ENCODE measurements at places on chromosomes 1 and 21.
A peak's percentile ranks its signal among the peaks of the same experiment; 100 is the strongest.

DNA sequence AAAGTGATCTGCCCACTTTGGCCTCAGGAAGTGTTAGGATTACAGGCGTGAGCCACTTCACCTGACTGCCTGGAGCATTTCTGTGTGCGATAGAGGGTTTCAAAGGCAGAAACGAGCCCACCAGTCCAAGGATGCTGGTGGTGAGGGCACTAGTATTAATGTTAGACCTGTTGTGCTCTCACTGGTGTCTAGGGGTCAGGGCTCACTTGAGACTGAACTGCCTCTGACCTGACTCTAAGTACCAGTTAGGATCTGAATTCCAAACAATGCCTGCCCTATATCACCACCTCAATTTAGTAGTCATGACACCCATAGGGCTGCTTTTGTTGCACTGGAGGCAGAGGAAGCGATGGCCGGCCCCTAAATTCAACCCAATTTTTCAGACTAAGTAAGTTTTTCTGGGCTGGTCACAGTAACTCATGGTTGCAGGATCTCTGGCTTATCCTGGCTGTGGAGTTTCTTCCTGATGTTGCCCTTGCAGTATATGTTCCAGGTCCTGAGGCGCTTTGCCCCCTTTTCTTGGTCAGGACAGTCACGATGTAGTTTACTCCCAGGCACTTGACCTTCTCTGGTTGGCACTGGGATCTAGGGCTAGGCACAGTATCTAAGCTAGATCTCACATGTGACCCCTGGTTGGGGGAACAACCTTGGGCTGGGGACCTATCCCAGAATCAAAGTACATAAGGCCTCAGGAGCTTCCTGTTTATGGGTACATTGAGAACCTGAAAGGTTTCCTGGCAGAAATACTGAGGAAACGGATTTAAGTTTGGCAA lies 4.5 kb downstream of the CCDC17 start:
- DNase-seq, result no peak

GRCh38 chr1:104463126-104463697 lies 713.5 kb downstream of the AMY1C start:
- no peak for DNase-seq

- DNase-seq, result no peak
These were observed 55.1 kb downstream of the LRIG2 start for GRCh38 chr1:113128116-113128515.

DNA sequence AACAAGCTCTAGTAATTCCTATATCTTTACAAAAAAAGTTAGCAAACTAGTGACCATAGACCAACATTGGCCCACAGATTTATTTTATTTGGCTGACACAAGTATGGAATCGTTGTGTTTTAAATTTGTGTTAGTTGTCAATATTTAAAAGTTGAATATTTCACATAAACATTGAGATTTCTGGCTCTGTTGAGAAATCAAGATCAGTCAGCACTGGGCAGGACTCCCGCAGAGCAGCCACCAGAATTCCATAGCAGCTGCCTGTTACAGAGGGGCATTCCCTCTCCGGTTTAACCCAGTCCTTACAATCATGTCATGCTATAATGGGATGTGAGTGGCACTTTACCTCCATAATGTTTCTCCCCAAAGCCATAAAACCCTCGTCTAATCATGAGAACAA lies 79.2 kb upstream of the NRIP1 start:
- DNase-seq, result no peak

DNA sequence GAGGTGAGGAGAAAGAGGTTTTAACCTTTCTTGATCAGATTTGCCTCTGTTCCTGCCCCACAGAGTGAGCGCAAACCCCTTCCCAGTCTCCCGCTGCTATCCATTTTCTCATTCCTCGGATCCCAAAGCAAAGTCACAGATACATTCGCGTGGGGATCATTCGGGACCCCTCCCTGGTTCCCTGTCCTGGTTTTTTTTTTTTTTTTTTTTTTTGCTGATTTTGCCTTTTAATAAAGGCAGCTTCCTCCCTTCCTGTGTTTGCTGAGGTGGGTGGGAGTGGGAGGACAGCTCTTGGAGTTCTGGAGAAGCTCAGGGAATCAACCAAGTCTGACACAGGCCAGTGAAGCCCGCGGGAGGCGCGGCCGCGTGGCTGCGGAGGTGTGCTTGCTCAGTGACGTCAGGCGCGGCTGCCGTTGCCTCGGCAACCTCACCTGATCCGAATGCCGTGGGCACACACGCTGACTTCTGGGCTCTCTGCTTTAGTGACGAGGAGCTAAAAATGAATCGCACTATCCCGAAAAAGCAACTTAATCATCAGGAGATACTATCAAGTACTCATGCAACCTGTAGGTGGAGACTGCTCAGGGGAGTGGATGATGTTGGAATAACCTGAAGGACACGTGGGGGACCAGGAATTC lies 106.4 kb downstream of the TBX19 start:
- DNase-seq, result no peak

DNA sequence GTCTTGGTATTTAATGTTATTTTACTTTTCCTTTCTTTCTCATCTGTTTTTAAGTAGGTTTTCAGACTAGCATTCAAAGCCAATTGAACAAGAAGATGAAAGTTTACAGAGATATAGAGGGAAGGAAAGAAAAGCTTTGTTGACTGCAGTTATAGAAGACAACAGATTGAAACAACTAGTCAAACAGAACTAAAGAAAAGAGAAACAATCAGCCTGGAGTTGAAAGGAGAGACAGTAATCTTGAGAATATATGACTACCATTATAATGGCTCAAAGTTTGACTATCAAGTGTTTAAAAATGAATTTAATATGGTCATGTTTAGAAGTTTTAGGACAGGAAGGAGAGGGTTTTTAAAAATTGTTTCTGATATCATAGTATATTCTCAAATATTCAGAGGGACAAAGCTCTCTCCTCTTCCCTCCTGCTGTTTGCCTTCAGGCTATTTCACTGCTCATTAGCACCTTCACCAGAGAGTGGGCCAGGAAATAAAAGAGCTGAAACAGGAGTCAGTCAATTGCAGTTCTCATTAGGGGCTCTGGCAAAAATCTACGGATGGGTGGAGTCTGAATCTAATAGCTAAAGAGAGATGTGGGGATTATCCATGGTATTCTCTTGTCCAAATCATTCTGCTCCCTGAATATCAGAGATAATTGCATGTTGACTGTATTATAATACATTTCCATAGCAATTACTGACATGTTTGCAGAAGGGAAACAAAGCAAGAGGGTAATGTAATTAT lies 577.8 kb downstream of the BRINP3 start:
- no peak for DNase-seq

DNA sequence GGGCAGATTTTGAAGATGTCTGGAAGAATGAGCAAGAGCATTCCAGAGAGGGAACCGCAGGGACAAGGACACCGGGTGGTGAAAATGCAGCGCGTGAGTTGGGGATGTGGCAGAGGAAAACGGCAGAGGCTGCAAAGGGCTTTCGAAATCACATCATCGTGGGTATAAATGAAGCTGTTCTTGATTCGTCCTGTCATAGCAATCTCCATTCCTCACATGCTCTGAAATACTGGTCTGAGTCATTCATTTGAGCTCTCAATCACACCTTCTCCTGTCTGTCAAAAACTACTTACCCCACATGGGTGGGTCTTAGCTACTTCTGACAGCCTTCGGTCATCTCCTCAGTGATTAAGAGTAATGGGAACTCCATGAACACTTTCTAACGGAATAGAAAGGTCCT lies 81.5 kb downstream of the ERG start:
- no peak for DNase-seq

DNA sequence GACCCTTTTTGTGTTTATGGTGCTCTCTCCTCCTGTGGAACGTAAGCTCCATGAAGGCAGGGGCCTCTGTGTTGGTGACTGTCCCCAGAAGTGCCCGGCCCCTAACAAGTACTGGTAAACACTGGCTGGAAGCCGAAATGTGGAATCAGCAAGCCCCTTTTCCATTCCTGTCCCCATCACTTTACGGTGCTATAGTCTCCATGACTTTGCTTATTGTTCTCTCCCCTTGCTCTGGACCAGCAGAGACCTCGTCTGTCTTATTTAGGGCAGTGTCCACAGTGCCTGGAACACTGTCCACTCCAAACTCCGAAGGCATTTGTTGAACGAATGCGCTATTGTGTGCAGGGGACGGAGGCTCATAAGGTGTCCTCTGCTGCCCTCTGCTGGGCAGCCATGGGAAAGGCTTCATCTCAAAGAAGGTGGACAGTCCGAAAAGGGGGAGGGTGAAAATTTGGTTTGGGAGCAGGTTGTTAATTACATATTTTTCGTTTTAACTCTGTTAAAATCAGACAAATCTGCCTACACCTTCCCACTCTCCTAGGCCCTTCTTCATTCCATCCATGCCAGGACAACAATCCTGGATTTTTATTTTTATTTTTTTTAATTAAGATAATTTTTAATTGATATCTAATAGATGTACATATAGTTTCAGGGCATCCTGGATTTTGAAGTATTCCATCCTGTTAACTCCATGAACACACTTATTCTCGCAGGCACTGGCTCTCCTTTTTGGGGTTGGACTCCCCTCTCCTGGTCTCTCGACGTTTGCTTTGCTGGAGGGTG lies 115.6 kb downstream of the PGBD5 start:
- DNase-seq, result peak; percentile 87

DNA sequence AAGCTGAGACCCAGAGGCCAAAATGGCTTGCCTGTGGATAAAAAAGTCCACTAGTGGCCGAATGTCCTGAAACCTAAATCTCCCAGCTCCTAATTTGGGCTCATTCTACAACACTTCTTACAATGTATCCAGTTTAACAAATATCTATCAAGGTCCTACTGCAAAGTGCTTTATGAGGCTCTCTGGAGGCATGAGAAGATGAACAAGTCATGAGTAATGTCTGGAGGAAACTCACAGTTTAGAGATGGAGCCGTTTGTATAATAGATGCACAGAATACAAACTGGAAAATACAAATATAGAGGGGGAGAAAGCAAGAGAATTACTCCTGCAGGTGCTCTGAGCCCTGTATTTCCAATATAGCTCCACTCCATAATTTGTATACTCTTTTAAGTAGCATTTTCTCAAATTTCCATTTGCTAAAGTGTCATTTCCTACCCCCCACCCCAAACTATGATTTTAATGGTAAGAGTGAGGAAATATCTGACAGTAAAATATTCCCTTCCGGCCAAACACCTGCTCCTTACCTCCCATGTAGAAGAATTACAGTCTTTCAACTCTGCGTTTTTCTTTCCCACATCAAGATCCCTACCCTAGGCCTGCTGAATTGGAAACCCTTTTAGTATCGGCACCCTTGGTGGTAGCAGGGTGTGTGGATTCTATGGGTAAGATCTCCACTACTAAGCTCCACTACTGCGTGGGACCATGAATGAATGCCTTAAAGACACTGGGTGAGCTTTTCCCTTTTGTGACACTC lies 3.3 kb upstream of the ADAMTS5 start:
- no peak for DNase-seq

DNA sequence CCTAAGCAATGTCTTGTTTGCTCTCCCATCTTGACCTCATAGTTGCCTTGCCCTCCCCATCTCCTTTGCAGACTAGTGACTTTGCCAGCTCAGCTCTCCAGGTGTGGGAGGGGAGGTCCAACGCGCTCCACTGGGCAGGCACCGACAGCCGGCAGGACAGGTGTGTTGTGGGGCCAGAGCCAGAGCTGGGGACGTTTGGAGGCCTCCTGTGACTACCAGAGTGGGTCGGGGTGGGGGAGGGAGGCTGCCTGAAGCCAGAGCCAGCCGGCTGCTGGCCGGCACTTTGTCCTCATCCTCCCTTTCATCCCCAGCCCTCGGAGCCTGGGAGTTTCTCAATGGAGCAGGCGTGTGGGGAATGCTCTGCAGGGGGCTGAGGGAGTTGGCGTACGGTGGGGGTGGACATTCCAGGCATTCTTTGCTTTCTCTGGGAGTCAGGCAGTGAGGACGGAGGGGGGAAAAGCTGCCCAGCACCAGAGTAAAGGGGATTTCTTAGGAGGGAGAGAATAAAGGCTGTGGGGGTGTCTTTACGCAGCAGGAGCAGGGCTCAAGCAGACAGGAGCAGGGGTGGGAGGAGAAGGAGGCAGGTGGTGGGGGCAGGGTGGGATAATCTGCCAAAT lies 20.2 kb downstream of the NUAK2 start:
- peak; percentile 96 for DNase-seq

- no peak for DNase-seq
These were observed 25.9 kb downstream of the C2CD2 start for GRCh38 chr21:41927727-41928409.

DNA sequence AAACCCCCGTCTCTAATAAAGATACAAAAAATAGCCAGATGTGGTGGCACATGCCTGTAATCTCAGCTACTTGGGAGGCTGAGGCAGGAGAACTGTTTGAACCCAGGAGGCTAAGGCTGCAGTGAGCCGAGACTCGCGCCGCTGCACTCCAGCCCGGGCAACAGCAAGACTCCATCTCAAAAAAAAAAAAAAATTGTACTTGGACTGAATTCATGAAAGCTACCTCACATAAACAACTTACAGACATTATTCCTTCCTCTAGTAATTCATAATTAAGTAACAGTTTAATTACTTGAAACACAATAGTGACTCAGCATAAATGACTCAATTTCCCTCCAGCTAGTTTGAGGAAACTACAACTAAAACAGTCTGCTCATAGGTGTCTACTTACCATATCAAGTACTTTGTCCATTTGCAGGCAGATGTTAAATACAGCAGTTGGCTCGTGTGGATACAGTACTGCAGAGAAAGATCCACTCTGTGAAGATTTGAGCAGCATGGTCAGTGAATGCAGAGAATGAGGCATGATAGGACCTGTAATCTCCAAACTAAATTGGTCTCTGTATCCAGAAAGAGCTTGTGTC lies 9.4 kb downstream of the DONSON start:
- no peak for DNase-seq

- DNase-seq, result no peak
These were observed 55.0 kb downstream of the PEX14 start for GRCh38 chr1:10529765-10530164.

DNA sequence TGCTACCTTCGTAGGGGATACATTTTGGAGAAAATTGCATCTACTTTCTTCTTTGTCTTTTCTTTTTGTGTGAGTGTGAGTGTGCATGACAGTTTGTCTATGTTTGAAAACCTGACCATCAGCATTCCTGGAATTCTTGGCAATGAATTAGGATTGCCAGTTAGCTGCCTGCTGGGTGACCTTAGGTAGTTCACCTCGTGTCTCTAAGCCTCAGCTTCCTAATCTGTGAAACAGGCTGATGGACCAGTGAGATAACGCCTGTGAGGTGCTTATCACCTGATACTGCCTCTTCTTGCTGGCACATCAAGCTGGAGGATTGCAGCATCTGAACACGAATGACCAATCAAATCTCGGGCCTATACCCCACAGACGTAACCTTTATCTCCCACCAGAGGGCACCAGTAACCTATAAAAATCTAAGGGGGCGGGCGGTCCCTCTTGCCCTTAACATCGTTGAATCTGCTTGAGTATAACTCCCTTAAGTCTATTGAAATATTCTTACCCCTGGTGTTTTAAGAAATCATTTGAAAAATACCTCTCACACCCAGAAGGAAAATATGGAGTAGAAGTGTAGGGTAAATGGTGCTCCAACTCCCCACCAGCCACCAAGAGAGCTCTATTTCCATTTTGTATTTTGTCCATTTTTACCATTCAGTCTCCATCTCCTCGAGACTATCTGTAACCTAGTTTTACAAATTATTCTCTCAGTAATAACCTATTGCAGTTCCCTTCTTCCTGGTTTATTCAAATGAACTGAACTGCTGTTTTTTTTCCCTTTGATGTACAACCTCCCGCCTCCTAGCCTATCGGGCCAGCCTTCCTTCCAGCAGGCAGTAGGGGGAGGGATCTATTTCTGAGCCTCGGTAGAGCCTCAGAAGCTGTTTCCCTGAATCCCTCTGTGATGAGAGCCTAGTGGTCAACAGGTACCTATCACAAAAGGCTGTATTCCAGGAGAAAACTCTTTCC lies 49.7 kb downstream of the MDM4 start:
- DNase-seq, result peak; percentile 86

All from hepatic stellate cell (primary cell).